ENCODE measurements at places on chromosomes 4 and X.
A peak's percentile ranks its signal among the peaks of the same experiment; 100 is the strongest.

- no peak for DNase-seq
Observed at GRCh38 chrX:86237482-86237881, 89.2 kb downstream of the DACH2 start.

DNA sequence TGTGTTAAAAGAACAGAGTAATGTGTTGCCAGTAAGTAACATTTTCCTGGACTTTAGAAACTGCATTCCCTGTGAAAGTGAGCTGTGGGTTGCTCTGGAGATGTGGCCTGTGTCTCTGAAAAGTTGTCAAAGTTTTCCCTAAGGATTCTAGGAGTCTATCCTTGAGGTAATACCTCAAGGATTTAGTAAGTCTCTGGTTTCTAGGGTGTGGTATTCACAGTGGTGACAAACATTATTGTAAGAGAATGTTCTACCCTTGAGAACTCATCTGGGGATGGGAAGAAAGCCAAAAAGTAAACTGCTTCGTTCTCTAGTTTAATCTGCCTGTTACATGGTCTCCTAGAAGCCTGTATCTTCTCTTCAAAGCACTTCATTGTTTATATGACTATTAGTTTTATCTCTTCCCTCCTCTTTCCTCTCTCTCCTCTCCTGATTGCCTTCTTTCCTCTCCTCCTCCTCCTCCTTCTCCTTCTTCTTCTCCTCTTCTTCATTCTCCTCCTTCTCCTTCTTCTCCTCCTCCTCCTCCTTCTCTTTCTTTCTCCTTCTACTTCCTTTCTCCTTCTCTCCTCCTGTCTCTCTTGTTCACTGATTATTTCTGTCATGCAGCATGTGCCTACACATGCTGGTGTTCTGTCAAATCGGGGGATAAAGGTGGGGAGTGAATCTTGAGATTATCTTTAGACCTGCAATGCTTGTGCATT lies 321.3 kb downstream of the PTTG2 start:
- no peak for DNase-seq

- peak; percentile 10 for DNase-seq
Observed at GRCh38 chr4:10587697-10588096, 96.9 kb downstream of the CLNK start.

- DNase-seq: no peak
Observed at GRCh38 chr4:184747034-184747830, 13.3 kb upstream of the CENPU start.

GRCh38 chrX:98717970-98718369 lies 1692.1 kb downstream of the PCDH19 start:
- DNase-seq: no peak

DNA sequence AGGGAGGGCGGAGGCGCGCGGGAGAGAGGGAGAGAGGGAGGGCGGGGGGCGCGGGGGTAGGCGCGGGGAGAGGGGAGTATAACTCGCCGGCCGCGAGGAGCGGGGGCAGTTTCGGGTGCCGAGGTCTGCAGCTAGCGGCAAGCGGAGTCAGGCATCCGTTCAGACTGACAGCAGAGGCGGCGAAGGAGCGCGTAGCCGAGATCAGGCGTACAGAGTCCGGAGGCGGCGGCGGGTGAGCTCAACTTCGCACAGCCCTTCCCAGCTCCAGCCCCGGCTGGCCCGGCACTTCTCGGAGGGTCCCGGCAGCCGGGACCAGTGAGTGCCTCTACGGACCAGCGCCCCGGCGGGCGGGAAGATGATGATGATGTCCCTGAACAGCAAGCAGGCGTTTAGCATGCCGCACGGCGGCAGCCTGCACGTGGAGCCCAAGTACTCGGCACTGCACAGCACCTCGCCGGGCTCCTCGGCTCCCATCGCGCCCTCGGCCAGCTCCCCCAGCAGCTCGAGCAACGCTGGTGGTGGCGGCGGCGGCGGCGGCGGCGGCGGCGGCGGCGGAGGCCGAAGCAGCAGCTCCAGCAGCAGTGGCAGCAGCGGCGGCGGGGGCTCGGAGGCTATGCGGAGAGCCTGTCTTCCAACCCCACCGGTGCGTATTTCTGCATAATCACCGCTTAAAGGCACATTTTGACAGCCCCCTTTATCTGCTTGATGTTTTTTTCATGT lies at the start of gene POU4F2:
TSS of gene POU4F2 (plus strand) at position 108 of the 720 bp plus-strand sequence. CDS start at position 356, 248 bp downstream.
- DNase-seq: no peak

DNA sequence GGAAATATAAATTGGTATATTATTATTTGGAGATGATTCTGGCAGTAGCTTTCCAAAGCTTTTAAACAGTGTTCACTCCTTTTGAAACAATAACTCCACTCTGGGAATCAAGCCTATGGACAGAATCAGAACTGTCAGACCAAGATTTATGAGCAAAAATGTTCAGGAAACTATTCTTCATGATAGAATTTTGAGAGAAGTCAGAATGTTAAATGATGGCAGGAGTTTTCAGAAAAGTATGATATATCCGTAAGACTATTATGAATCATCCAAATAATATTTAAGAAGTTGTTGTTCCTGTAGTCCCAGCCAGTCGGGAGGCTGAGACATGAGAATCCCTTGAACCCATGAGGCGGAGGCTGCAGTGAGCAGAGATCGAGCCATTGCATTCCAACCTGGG lies 50.5 kb upstream of the ADGRG2 start:
- DNase-seq: no peak

GRCh38 chrX:139844884-139845283 lies 88.0 kb downstream of the ATP11C start:
- no peak for DNase-seq

GRCh38 chr4:144411119-144411518 lies 234.8 kb upstream of the HHIP start:
- no peak for DNase-seq

DNA sequence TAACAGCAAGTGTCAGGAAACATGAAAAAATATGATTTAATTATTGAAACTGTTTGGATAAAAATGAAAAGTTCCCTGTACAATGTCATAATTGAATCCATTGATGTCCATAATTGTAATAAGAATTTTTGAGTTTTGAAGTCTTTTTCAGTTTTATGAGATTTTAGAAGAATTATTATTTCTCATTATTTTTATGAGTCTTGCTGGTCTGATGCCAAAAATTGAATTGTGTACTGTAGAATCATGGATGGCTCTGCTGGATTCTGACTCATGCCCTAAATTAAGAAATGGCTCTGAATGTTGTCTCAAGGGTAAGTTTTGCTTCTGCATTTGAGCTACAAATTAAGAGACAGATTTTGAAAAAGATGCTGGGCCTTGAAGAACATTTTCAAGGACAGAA lies 132.8 kb upstream of the MAP9 start:
- no peak for DNase-seq
